ENCODE measurements at places on chromosomes 7 and 10.

DNA sequence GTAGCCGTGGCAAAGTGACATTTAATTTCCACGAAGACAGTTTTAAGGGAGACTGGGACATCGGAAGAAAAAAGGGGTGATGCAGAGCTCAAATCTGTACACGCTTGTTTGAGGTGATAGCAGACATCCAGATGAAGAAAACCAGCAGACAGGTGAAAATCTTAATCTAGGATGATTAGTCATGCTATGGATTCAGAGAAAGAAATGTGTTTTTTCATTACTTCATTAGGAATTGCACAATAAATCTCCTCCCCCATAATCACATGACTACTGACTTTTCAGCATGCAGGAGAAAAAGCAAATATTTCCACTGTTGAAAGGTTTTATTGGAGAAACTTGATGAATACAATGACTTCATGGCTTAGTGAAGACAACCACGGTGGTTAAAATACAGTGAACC is 2.5 kb downstream of the NUDT5 start:
- no peak for DNase-seq

DNA sequence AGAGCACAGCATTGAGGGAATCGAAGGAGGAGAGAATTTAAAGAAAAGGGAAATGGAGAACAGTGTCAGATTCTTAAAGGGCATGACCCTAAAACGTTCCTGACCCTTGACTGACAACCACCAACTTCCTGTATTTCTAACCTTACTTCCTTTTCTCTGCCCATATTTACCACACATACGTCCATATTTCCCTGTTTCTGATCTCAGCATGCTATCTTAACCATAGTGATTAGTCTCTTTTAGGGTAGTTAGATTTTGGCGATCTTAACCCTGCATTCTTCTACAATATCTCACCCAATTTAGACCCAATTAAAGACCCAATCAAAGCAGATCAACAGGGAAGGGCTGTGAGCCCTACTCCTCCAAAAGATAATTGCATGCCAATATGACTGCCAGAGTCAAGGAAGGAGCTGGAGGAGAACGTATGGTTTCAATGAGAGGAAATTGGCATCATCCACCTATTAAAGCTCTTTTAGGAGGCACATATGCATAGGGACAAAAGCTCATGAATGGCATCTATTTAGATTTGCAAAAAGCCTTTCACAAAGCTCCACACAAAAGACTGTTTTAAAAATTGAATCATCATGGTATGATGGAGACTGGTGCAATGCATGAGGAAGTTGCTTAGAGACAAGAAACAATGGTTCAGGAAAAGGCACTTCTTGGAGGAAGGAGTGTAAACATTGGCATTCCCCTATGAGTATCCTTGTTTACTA is 49.0 kb upstream of the ARHGAP12 start:
- no peak for DNase-seq

DNA sequence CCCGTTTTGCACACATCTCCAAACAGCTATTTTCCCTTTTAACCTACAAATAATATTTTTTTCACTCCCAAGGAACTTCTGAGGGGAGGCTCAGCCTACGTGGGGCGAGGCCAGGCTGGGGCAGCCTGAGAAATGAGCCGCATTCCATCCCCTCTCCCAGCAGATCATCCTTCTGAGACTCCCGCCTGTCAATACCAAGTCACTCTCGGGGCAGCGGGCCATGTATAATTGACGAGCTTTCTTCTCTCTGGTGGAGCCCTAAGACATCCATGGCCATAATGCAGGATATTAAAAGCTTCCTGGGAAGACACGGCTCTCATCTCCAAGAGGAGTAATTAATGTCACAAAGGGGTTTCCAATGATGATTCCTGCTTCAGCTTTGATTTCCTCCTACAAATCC is 37.8 kb upstream of the CHST15 start:
- no peak for DNase-seq

- DNase-seq = peak; percentile 55
These were observed 17.0 kb upstream of the NODAL start for GRCh38 chr10:70458329-70459060.

DNA sequence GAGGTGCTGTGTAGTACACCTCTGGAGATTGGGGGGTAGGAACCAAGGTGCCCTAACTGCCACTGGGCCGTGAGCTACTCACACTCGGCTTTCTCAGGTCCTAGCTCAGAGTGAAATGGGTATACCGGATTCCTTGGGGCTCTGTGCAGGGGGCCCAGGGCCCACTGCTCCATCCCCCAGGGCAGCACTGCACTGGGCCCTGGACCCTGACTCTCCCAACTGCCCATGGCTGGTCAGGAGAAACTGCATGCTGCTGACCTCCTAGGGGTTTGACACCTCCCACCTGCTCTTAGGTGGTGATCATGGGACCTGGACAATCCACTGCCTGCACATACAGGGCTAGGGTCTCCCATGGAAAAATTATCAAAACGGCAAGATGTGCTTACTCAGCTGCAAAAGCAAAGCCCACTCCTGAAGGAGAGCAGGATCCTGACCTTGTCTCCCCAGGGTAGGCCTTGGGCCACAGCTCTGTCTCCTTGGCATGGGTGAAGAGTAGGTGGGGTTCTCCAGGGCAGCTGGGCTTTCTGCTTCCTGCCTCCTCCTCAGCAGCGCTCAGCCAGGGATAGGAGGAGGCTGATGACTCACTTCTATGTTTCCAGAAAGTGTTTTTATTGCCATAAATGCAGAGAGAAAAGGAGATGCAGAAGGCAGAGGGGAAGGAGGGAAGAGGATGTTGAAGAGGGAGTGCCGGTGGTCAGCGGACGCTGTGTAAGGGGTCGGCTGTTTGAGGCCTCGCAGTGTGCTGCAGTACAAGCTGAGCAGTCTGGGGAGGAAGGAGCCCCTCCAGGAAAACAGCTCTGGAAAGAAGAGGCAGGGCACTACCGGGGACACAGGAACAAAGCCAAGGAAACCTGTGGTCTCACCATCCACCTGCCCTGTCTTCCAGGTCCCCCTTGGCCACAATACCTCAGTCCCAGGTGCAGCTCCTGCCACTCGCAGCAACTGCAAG is 107.8 kb downstream of the ARHGAP22 start:
- no peak for DNase-seq

- no peak for DNase-seq
These were observed 75.4 kb downstream of the MPLKIP start for GRCh38 chr7:40059057-40059456.

DNA sequence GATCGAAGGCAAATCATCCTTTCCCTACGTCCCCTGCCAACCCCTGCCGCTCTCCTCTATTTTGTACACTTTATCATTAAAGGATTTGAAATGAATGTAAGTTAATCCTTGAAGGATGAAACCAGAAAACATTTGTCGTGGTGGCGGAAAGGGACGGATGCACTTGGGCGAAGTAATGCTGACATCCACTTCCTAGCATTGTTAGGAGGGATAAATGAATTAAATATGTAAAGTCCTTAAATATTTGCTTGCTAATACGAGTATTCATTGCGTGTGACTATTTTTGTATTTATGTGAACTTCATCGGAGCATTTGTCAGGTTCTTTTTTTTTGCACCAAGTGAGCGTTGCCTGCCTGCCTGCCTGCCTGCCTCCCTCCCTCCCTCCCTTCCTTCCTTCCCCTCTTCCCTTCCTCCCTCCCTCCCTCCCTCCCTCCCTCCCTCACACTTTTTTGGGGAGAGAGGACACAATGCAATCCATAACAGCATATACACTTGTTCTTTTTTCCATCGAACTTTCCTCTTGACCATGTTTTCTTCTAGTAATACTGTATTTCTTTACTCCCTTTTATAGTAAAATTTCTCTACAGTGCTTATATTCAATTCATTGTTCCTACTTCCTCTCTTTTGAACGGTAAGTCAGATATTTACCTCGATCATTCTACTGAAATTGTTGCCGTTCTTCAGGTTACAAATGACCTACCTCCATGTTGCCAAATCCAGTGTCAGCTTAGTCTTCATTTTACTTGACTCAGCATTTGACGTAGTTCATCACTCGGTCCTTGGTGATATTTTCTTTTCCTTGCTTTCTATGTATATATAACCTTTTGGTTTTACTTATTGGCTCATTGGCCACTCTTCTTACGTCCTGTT is 831 bp downstream of the CCDC7 start:
- DNase-seq = no peak

DNA sequence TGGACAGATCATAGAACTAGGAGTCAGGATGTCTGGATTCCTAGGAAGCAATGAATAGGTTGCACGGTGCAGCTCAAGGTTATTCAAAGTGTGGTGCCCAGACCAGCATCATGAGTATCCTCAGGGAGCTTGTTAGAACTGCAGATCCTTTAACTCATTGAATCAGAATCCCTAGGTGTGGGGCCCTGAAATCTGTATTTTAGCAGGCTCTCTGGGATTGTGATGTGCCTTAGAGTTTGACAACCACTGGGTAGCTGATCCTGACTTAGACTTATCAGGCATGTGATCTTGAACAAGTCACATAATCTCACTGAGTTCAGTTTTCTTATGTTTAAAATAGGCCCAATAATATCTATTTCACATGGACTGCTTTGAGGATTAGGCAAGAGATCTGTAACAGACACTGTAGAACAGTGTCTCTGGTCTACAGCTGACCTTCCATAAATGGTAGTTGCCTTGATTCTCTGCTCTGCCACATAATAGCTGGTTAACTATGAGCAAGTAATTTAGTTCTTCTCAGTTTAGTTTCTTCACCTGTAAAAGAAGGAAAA is 46.4 kb upstream of the ATRNL1 start:
- no peak for DNase-seq

DNA sequence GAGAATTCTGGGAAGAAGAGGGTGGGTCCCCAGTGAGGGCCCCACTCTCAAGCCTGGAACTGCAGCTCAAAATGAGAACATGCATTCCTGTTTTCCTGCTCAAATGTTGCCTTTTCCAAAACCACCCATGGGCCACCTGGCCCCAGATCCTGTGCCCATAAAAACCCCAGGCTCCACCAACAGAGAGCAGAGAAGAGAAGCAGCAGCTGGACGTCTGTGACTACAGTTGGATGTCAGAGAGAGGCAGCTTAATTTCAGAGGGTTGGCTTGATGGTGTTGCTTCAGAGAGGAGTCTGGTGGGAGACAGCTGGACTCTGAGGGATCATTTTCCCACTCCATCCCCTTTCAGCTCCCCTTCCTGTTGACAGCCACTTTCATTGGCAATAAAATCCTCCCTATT is 256.4 kb downstream of the FZD1 start:
- no peak for DNase-seq

GRCh38 chr10:29714096-29714874 is 79.5 kb upstream of the SVIL start:
- no peak for DNase-seq

- DNase-seq = no peak
These were observed 2.7 kb upstream of the PAX4 start for GRCh38 chr7:127620406-127621233.

GRCh38 chr7:142919656-142920055 is 13.9 kb downstream of the TRPV5 start:
- DNase-seq = no peak

DNA sequence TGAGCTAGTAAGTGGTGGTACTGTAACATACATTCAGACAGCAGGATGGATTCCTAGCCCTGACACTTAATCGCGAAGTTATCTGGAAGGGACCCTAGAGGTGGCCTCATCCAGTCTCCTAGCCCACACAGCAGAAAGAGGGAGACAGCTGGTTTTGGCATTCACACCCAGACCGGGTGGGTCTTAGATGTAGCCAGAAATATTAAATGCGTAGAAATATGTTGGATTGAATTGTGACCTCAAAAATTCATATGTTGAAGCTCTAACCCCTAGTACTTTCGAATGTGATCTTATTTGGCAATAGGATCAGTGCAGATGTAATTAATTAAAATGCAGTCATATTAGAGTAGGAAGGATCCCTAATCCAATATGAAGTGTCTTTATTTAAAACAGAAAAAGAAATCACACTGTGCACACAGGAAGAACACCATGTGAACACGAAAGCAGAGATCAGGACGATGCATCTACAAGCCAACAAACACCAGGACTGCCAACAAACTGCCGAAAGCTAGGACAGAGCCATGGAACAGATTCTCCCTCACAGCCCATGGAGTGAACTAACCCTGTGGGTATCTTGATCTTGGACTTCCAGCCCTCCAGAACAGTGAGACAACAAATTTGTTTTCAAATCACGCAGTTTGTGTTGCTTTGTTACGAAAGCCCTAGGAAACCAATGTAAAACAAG is 2.9 kb upstream of the XPNPEP1 start:
- no peak for DNase-seq

- no peak for DNase-seq
These were observed 64.9 kb downstream of the CUL1 start for GRCh38 chr7:148763622-148764021.

DNA sequence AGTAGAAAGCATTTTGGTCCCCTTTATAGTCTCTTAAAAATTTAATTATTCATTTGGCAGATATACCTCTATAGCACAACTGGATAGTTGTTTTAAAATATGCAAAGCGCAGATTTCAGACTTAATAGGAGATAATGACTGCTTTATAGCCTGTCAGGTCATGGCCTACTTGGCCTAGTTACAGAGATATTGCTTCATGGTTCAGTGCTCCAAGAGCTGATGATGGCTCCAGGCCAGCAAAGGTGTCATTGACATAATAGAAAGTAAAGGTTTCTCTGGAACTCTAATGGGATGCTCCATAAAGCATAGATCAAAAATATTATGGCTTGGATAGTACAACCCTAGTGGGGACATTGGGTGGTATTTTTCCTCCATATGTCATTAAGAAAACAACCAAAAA is 285.7 kb downstream of the NXPH1 start:
- no peak for DNase-seq

GRCh38 chr7:25624833-25625232 is 396.5 kb upstream of the NPVF start:
- no peak for DNase-seq

DNA sequence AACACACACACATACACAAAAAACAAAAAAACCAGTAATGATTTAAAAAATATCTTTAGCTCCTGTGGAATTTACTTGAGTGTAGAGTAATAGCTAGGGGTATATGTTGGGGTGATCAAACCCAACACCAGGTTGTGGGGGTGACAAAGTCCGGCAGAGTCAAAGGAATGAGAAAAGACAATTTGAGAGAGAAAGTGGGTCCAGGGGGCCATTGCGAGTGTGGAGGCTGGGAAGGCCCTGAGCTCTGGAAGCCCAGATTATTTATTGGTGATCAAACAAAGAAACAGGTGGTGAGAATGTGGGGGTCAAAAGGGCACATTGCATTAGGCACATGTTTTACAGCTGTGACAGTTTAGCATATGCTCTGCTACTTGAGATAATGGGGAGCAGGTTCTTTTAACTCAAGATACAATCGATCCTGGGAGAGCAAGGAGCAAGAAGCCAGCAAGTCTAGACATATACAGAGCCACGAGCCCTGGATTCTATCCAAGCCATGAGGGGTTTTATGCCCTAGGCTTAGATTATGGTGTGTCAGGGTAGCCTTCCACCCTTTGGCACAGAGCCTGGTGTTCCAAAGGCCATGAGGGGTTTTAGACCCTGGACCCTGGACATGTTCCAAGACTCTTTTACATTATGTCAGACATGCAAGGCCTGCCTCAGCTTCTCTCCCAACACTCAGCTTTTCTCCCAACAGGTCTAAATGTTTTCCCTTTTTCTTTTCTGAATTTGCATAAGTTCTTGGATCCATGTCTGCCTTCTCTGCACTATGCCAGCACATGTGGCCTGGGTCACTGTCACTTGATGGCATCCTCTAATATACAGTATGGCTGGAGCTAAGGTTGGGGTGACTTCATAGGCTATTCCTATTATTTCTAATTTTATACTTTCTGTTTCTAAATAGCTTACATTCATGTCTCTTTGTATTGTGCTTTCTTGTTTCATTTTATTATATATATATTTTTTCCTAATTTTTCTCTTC is 48.6 kb upstream of the MKI67 start:
- DNase-seq = no peak

- DNase-seq = no peak
These were observed 257.7 kb downstream of the SNX13 start for GRCh38 chr7:17682586-17682985.

GRCh38 chr7:90472805-90473540 is 3.5 kb downstream of the PTTG1IP2 start:
- no peak for DNase-seq

All from GM13976 (cell line).